Stimulated activated CD8-positive, alpha-beta memory T cell treated with anti-CD3 and anti-CD28 coated beads, Interleukin-15, amount 100 ng/mL, for 1 hour (primary cell): ENCODE measurements at places on chromosomes 7 and 10.

- no peak for DNase-seq
Measured at GRCh38 chr10:24947304-24948097, 4.9 kb downstream of the PRTFDC1 start.

GRCh38 chr10:46091828-46092523 is 45.9 kb upstream of the MSMB start:
- no peak for DNase-seq

DNA sequence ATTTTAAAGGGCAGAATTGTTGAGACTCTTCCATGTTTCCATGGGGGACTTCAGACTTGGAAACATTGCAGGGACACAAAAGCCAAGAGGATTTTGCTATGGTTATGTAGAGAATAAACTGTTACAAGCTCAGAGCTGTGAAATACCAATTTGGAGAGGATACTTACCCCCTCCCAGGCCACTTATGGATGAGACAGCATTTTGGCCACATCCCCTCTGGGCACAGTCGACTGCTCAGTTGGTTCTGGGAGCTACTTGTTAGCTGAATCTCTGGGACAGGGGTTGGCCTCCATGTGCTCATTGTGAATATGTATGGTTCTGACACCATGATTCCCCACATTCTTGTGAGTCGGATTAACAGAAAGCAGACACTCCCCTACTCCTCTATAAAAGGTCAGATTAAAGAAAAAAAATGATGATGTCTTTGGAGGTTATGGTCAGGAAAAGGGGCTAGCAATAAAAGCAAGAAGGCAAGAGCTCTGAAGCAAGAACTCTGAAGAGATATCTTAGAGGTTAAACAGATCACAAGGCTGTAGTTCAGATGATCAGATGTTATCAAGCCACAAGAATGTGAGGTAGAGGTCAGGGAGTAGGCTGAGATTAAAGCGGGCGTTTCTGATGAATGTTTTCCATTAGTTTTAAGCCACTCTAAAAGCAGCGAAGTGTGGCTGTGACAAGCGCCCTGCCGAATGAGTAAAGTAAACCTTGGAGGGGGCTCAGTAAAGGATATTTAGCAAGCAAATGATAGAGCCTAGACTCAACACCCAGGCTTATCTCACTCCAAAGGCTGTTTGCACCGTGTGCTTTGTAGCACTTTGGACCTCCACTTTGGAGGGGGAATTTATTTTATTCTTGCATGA is 17.2 kb downstream of the STAMBPL1 start:
- DNase-seq: no peak

- no peak for DNase-seq
Measured at GRCh38 chr7:87370660-87371180, 25.3 kb downstream of the CROT start.

DNA sequence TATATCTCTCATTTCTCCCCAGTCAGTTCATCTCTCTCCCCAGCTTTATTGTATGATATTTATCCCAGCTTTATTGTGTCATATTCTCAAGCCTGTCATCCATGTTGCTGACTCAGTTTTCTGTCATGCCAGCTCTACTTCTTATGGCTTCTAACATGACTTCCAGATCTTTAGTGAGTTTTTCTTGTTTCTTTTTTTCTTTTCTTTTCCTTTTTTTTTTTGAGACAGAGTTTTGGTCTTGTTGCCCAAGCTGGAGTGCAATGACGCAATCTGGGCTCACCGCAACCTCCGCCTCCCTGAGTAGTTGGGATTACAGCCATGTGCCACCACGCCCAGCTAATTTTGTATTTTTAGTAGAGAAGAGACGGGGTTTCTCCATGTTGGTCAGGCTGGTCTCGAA is 28.7 kb upstream of the CALU start:
- no peak for DNase-seq

GRCh38 chr7:117219485-117219884 is 103.4 kb downstream of the WNT2 start:
- no peak for DNase-seq

- no peak for DNase-seq
Measured at GRCh38 chr10:97737770-97738265, 890 bp downstream of the ZFYVE27 start.

DNA sequence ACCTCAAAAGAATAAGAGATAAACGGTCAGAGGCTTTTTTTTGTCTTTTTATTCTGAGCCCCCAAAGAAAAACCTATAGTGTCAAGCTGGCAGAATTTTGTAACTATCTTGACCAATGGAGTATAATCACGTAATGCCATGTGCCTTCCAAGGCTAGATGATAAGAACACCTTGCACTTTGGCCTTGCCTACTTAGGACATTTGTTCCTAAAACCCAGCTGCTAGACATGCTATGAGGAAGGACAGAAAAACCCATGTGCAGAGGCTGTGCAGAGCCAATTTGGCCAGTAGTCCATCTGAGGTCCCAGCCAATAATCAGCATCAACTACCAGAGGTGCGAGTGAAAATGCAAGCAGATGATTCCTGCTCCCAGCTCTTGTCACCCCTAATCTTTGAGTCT is 69.9 kb downstream of the EPDR1 start:
- DNase-seq: no peak

DNA sequence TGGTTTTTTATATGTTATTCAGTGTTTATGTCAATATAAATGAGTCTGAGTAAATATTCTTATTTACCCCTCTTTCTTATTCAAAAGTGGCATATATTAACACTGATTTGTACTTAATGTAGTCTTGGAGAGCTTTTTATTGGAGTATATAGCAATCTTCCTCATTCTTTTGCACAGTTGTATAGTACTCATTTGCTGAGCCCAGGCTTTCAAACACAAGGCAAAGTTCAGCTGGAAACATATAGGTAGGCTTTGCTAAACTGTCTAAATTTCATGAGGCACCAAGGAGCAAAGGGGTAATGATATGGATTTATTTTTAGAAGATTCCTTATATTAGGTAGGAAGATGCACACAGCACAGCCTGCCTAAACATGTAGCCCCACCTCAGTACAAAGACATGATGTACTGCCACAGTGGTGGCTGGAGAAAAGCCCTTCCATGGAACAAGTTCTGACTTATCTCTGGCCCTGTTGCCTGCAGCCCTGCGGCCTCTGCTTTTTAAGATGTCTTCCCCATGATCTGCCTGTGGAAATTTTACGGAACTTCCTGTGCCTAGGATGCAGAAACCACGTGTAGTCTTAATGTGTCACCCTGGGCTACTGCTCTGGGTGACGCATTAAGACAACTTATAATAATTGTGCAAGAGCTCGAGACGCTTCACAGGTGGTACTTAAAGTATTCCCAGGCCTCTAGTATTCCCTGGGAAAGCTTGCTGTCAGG is 9.6 kb upstream of the PDCD4 start:
- no peak for DNase-seq

- no peak for DNase-seq
Measured at GRCh38 chr10:79027147-79028055, 41.4 kb upstream of the ZMIZ1 start.

DNA sequence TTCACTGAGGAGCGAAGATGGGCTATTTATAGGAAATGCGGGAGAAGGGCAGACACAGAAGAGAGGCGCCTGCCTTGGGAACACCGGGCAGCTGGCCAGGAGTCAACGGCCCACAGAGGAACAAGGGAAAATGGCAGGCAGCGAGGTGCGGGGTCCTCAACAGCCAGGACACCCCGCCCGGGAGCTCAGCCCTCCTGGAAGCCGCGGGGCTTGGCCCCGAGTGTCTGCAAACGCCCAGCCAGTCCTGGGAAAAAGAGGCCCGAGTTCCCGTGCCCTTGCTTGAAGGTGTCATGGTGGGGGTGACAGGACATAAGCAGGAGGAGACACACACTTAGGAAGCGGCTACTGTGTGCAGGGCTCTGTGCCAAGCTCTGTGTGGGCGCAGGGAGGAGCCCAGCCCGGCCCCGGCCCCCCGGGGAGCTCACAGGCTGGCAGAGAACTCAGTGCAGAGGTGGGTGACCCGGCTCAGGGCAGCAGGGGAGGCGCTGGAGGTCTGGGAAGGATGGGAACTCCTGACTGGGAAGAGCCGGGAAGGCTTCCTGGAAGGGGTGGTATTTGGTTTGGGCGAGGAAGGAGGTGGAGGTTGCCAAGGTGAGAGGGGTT is 79.9 kb downstream of the ELFN1 start:
- no peak for DNase-seq

GRCh38 chr10:18681366-18681765 is 22.1 kb downstream of the ARL5B start:
- DNase-seq: no peak

GRCh38 chr10:18104223-18104872 is 35.9 kb upstream of the CACNB2 start:
- peak; percentile 10 for DNase-seq

GRCh38 chr10:89750441-89750840 is 49.1 kb downstream of the KIF20B start:
- DNase-seq: no peak

DNA sequence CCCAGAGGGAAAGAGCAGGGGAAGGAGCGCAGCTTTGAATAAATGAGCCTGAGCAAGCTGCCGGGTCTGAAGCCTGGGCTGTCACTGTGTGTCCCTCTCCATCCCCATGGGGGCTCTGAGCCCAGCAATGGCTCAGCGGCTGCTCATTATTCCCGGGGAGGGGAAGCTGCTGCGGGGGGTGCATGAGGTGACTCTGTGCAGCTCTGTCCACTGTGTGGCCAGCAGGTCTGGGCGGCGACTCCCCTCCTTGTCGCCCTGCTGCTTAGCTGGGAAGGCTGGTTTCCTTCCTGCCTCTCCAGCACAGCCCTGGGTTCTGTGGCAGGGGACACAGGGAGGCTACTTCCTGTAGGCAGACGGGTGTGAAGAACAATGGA is 234.2 kb downstream of the PRPF18 start:
- DNase-seq: no peak

- no peak for DNase-seq
Measured at GRCh38 chr10:49106451-49106850, 8.9 kb downstream of the VSTM4 start.

DNA sequence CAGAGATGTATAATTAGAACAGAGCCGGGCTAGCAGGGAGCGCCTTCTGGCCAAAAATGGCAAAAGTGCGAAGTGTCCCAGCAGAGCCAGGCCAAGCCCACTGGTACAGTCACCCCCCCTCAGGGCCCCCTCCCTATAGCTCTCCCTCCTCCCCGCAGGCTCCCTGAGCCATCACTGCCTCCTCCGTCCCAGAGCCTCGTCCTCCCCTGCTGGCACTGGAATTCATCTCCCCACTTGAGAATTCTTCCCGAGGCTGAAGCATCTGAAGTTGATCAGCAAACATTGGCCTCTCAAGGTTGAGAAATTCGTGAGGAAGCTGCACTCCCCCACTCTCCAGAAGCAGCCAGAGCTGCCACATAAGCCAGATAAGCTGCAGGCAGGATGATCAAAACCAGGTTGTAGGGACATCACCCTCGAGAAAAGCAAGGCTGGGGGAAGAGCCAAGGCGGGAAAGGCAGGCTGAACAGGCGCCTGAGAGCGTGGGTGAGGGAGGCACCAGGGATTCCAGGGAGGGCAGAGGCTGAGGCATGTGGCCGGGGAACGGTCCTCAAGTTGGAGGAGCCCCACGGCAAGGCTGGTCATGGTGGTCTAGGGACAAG is 23.4 kb downstream of the CAMK2G start:
- DNase-seq: no peak

- DNase-seq: no peak
Measured at GRCh38 chr7:100358027-100358856, at the start of gene PILRB. Gene PILRB, plus strand, starts transcription at chr7:100358117. Its CDS starts 186 bp downstream, at chr7:100358303.

GRCh38 chr10:3660753-3661152 is 124.3 kb downstream of the KLF6 start:
- DNase-seq: no peak

GRCh38 chr7:78985509-78985908 is 468.0 kb downstream of the MAGI2 start:
- DNase-seq: no peak

- peak; percentile 91 for DNase-seq
Measured at GRCh38 chr7:73522105-73522872, at the start of gene BAZ1B. Gene BAZ1B, minus strand, starts transcription at chr7:73522293. Its CDS starts 360 bp downstream, at chr7:73521933.

DNA sequence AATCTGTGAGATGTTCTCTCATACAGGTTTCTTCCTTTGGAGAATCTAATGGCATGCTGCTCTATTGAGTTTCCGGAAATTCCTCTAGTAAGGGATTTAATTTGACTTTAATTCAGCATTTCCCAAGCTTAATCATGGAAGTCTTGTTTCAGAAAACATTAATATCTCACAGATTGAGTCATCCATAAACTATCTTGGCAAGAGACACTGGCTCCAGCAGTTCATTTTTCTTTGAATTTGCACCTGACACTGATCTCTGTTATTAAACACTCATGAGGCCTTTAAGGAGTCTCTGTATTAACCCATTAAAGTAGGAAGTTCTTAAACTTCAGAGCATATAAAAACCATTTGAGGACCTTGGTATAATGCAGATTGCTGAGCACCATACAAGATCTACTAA is 3.6 kb upstream of the ITGB8 start:
- no peak for DNase-seq

- DNase-seq: no peak
Measured at GRCh38 chr7:91247500-91247899, 16.7 kb upstream of the FZD1 start.

DNA sequence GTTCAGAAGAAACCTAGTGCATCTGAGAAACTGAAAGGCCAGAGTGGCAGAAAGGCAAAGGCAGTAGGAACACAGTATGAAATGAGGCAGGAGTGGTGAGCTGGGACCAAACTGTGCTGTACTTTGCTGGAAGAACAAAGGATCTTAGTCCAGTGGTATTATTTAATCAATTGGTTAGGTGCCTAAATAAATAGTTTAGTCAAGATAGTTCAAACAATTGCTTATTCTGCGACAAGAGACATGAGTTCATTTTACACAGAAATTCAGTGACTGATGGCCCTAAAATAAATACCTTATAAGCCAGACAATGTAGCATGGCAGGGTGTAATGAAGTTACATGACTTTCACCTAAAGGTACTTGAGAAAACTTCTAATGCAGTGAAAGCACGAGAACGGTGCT is 181.8 kb upstream of the LRRN3 start:
- no peak for DNase-seq

DNA sequence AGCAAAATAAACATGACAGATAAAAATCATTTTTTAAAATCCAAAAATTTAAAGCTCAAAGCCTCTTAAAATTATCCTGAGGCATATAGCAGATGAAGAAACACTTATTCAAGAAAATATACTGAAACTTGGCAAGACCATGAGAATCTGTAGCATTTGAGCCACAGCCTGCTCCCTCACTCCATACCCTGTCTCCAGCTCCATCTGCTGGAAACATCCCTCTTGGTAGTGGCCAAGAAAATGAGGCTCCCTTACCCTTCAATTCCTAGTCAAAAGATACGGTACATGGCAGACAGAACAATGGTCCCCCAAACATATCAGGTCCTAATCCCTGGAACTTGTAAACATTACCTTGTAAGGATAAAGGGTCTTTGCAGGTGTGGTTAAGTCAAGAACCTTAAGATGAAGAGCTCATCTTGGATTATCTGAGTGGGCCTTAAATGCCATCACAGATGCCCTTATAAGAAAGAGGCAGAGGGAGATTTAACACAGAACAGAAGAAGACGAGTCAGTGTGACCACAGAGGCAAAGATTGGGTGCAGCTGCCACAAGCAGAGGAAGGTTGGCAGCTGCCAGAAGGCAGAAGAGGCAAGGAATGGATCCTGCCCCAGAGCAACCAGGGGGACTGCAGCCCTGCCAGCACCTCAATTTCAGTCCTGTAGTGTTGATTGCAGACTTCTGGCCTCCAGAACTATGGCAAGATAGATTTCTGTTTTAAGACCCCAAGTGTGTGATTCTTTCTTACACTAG is 149.4 kb downstream of the ZNF248 start:
- no peak for DNase-seq
